ENCODE measurements at places on chromosomes 5 and 9.

GRCh38 chr5:80403782-80404181, 4.1 kb upstream of the ZFYVE16 start:
- DNase-seq: no peak

DNA sequence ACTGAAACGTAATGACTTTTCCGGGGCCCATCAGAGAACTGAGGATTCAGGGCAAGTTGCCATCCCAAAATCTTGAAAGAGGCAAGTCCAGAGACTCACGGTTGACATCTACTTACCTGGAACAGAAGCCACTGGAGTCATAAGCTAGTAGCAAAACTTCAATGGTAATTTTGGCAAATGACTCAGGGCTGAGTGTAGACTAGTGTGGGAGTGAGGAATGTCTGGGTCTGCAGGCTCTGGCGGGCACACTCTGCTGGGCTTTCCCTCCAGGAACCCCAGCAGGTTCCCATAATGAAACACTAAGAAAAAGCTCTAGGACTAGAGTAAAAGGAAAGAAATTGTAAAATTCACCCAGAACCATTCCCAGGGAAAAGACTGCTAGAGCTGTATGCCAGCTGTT, 122.9 kb upstream of the NFIL3 start:
- no peak for DNase-seq

GRCh38 chr9:106953174-106953573, 90.2 kb downstream of the ZNF462 start:
- DNase-seq: no peak

DNA sequence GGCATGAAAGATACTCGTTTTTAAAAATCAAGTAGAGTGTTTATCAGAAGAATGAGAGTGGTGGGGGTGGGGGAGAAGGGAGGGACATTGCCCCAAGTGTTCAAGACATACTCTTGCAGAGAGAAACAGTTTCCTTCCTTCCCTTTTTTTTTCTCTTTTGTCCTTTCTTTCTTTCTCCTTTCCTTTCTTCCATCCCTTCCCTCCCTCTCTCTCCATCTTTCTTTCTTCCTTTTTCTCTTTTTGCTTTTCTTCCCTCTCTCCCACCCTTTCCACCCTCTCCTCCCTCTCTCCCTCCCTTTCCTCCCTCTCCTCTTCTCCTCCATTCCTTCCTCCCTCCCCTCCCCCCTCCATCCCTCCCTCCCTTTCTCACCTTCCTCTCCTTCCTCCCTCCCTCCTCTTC, 478.3 kb upstream of the EDIL3 start:
- DNase-seq: no peak

DNA sequence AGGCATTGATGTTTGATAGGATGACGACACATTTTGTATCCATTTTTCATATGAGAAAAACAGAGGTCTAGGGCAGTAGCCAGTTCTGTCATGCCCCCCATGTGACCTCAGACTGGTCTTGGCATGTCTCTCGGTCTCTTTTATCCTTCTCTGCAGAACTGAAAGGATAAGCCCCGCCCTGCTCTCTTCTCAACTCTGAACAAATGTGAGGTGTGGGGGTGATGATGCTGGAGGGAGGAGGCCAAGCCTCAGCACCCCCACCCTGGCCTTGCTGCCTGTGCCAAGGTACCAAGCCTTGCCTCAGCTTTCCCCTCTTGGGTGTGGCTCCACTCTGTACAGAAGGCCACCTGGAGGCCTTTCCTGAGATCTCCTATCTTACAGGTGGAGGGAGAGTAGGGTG, 19.5 kb upstream of the CRB2 start:
- no peak for DNase-seq

DNA sequence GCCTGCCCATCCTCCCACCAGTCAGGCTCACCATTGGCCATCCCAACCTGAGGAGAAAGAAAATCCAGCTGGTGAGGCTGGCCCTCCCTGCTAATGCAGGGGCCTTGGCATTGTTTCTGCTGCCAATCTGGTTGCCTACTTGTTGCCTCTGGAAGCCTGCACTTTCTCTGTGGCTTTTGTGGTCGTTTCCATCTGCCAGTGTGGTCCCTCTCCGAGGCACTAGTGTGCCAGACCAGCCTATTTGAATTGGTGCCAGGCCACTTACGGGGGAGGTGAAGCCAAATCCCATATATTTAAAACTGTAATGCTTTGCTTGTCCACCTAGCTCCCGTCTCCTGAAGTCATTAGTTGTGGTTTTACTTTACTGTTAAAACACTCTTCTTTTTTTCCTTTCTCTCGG, 213.4 kb upstream of the ADAMTSL1 start:
- no peak for DNase-seq

GRCh38 chr5:27523629-27524028, 485.2 kb upstream of the CDH9 start:
- DNase-seq: no peak

- DNase-seq: no peak
Observed at GRCh38 chr5:95949810-95950209, 11.8 kb downstream of the ELL2 start.

DNA sequence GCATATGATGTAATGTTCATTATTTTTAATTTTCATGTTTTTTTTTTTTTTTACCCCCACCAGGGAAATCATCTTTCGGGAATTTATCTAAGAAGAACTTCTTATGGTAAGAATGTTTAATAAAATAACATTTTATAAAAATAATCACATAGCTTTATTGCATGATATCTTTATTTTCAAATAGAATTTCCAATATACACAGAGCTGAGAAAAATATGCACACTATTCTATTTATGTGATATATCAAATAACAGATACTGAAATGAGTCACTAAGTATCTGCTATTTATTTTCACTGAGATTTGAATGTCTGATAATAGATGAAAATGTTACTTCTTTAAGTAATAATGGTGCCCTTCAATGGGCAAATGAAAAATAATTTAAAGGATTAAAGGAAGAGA, 1217.3 kb downstream of the MAT2B start:
- DNase-seq: no peak

GRCh38 chr5:13378091-13378490, 566.4 kb downstream of the DNAH5 start:
- DNase-seq: no peak

DNA sequence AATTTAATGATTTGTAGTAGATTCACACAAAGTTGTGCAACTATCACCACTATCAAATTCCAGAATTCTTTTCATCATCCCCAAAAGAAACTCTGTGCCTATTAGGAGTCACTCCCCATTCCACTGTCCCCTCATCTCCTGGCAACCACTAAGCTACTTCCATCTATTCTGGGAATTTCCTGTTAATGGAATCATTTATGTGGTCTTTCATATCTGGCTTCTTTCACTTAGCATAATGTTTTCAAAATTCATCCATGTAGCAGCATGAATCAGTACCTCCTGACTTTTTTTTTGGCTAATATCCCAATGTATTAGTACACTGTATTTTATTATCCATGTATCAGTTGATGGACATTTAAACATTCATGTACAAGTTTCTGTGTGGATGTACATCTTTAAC, 157.6 kb downstream of the TTC39B start:
- no peak for DNase-seq

DNA sequence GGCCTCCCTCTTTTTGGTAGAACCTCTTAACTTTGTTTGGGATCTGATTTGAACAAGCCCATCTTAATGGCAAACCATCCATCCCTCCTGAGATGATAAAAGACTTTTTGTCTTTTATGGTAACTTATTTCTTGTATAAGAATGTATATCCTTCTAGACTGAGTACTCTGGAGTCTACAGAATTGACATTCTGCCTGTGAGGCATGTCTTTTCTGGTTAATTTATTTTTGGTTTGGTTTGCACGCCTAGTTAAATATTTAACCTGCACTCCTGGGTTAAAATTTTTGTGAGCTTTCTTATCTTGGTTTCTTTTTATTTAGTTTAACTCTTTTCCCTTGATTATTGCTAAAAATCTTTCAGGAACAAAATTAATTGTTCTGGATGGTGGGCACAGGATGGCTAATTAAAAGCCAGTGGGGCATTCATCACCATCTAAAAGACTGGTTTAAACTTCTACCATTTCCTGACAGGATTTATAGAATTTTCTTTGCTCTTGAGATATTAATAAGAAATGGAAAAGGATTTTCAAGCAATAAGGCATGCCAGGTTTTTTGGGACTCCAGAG, 50.3 kb downstream of the PHAX start:
- no peak for DNase-seq

DNA sequence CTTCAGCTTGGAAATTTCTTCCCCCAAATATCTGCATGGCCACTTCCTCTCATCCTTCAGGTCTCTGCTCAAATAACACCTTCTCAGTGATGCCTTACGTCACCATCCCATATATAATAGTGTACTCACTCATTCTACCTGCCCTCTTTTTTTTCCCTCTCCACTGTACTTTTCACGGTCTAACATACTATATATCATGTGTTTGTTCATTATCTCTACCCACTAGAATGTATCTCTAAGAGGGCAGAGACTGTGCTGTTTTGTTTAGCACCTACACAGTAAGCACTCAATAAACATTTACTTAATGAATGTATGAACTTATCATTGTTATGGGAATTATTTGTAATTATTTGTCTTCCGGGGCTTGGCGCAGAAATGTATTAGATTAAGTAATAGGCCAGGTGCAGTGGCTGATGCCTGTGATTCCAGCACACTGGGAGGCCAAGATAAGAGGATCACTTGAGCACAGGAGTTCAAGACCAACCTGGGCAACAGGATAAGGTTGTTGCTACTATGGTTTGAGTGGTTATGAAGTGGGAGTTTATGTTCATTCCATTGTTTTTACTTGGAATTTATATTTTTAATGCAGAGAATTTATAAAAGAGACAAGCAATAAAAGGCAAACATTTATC, 6.0 kb upstream of the IL13 start:
- DNase-seq: no peak

DNA sequence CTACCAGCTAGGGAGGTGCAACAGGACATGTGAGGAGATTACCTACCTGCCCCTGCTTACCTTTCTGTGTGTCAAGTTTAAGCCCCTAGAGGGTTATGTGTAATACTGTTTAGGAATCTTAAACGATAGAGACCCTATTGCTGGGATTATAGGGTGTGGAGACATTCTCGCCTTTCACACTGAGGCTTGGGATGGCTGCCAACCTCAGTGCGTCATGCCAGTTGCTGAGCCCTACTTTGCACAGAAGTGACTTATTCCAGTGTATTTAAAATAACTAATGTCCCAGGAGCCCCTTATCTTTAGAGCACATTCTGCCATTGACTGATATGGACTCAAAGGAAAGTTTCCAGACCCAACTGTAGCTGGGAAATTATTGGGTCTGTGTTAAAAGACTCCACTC, 76.6 kb upstream of the XPA start:
- DNase-seq: no peak

Data from activated CD8-positive, alpha-beta T cell treated with anti-CD3 and anti-CD28 coated beads, Interleukin-2, amount 10 ng/mL, durations not matched to agents 7 days and 5 days (primary cell).